Stomach (tissue), 19 donors: ENCODE measurements at places on chromosomes 3 and 15.

DNA sequence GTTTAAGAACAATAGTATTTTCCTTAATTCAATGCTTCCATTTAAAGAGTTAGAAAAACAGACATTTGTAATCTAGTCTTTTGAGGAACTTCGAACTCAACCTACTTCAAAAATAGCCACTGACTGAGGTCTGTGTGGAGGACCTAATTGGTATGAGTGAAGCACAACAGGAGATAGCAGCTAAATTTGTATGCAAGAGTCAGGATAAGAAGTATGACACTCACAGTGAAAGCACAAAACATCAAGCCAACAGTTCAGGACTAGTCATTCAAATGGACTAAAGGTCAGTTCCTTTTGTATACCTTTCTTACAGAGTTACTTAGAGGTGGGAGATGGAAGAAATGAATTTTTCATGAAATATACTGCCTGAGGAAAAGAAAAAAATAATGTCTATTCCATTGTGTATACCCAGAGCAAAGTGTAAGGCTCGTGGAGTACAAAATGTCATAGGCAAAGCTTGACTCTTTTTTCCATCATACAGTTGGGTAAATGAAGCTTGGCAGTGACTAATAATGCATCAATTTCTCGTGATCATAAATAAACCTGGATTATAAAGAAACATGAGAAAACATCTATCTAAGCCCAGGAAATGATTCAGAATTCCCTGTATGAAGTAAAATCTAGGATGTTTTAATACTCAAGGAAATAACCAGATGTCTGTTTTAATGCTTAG is 1005.2 kb upstream of the CADM2 start:
- no peaks in the 10 kb centered on the region for H3K27me3 ChIP-seq
- H3K27ac ChIP-seq = no peak overlapping the region
- no peaks in the 10 kb centered on the region for H3K4me1 ChIP-seq
- no peaks in the 10 kb centered on the region for H3K36me3 ChIP-seq
- no peak for DNase-seq

DNA sequence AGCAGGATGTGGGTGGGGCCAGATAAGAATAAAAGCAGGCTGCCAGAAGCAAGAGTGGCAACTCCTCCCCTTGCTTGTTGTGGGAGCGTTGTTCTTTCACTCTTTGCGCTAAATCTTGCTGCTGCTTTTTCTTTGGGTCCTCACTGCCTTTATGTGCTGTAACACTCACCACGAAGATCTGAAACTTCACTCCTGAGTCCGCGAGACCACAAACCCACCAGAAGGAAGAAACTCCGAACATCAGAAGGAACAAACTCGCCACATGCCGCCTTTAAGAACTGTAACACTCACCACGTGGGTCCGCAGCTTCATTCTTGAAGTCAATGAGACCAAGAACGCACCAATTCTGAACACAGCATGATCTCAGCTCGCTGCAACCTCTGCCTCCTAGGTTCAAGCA is 72.9 kb downstream of the IL12A start:
- no peaks in the 10 kb centered on the region for H3K36me3 ChIP-seq
- DNase-seq = no peak
- no peaks in the 10 kb centered on the region for H3K4me1 ChIP-seq
- no peak overlapping the region for H3K4me3 ChIP-seq
- H3K27me3 ChIP-seq = no peaks in the 10 kb centered on the region

GRCh38 chr3:66338927-66339326 is 118.1 kb downstream of the SLC25A26 start:
- H3K4me1 ChIP-seq = no peaks in the 10 kb centered on the region
- no peaks in the 10 kb centered on the region for H3K27me3 ChIP-seq
- no peak overlapping the region for H3K4me3 ChIP-seq
- no peak overlapping the region for H3K27ac ChIP-seq

DNA sequence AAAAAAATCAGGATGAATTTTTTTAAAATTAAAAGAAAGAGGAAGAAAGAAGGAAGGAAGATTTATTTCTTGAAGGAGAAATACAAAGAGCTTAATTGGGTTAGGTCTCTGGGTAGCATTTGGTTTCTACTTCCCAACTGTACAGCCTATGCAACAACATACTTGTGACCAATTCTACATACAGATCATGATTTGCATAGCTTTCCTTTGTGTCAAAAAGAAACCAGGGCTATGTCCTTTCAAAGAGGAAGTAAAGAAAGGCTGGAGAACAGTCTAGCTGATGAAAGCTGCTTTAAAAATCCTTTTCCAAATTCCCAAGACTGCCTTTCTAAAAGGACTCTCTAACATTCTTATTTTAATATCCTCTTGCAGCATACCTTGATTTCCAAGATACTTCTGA is 6.1 kb upstream of the HGD start:
- H3K27ac ChIP-seq = no peak overlapping the region
- peaks cover 23% of the 10 kb centered on the region for H3K4me1 ChIP-seq
- no peak for DNase-seq
- H3K27me3 ChIP-seq = no peaks in the 10 kb centered on the region
- no peak overlapping the region for H3K4me3 ChIP-seq

- H3K36me3 ChIP-seq = no peaks in the 10 kb centered on the region
- H3K27me3 ChIP-seq = no peaks in the 10 kb centered on the region
- H3K4me3 ChIP-seq = no peak overlapping the region
- H3K27ac ChIP-seq = no peak overlapping the region
These were observed 118.0 kb upstream of the C3orf80 start for GRCh38 chr3:160106905-160107861.
